ENCODE measurements at places on chromosomes 4 and X.

- no peak for DNase-seq
Measured at GRCh38 chr4:9921326-9921725, 100.0 kb downstream of the SLC2A9 start.

DNA sequence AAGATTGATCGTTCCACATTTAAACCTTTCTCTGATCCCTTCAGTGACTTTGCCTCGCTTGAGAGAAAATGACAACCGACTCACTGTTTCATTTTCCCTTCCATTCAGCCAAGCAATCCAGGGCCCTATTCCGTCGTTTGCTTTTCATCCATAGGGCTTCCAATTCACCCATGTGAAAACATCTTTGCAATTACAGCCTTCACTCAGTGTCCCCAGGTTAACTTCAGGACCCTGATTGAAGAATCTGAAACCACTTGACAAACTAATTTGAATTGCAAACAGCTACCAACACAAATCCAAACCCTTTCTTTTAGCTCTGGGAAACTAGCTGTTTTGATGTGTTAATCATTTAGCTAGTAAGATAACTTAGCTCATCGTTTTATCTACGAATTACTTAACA is 120.2 kb upstream of the FAM9C start:
- no peak for DNase-seq

DNA sequence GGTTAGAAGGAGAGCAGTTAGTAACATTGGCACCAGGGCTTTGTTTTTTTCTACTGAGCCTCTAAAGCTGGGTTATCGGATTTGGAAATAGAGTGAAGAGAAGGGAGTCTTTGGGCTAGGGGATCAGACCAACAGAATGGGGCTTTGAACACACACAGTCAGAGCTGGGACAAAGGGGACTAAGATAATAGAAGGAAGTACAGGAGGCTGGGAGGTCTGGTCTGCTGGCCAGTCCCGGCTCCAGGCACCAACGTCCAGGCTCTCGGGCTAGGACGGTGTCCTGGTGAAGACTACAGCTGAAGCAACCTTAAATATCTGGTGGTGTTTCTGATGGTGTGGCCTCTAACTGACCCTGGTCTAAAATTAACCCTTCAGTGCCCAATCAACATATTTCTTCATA is 57.5 kb downstream of the HHIP start:
- DNase-seq = peak; percentile 18

DNA sequence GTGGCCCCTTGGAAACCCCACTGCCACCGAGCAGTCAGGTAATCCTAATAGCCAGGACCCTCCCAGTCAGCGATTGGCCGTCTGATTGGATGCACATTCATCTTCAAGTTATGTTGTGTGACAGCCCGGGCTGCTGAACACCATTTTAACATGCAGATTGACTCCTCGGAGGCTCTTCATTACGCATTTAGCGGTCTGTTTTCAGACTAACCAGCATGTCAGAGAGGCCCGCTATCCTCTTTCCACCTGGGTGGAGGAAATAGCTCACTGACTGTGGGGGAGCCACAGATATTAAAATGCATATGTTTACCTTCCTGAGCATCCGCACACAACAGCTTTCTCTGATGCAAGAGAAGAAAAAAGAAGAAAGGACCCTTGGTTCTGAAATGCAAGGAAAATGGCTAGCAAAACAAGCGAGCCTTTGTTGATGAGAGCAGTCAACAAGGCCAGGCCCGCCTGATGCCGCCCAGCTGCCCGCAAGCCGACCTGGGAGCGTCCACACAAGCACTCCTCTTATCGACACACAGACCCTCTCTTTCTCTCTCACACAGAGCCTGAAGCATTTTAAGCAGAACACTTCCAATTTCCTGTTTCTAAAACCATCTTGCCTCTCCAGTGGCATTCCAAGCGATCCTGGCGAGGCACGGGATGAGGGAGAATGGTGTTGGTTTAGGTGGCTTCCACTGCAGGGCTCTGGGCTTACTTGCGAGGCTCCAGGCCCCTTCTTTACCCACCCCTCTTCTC is 118.3 kb downstream of the MGST2 start:
- DNase-seq = peak; percentile 69

GRCh38 chr4:76526585-76526990 is 91.6 kb downstream of the SHROOM3 start:
- peak; percentile 54 for DNase-seq

GRCh38 chr4:31592293-31592692 is 872.1 kb downstream of the PCDH7 start:
- no peak for DNase-seq

DNA sequence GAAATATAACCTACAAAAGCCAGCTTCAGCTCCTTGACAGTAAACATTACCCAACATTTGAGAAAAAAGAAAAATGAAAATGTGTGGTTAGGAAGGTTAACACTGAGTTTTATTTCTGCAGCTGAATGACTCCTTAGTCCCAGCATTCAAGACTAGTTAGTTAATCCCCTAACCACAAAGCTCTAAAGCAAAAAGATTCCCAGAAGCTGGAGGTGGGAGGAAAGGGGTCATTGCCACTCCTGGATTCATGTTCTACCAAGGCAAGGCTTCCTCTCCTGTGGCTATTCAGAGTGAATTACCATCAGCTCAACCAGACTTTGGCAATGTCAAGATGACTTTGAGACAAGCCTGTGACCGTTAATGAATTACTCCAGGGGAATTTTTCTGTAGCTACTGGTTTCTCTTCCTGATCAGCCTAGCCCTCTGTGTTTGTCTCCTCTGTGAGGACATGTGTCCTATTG is 63.6 kb downstream of the HADH start:
- no peak for DNase-seq

DNA sequence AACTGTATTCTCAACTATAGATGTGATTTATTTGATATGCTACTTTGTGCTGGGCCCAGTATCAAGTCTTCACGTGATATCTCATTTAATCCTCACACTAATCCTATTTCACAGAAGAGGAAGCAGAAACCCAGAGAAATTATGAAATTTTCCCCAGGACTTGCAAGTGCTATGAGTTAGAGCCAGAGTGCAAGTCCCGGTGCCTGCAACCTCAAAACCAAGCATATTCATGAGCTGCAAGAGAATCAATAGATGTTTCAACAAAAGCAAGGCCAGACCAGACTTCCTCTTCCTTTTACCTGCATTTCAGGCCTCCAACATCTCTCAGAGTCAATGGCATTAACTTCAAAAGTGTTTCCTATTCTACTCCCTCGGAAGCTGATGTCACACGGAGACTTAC is 92.2 kb upstream of the GATB start:
- no peak for DNase-seq

DNA sequence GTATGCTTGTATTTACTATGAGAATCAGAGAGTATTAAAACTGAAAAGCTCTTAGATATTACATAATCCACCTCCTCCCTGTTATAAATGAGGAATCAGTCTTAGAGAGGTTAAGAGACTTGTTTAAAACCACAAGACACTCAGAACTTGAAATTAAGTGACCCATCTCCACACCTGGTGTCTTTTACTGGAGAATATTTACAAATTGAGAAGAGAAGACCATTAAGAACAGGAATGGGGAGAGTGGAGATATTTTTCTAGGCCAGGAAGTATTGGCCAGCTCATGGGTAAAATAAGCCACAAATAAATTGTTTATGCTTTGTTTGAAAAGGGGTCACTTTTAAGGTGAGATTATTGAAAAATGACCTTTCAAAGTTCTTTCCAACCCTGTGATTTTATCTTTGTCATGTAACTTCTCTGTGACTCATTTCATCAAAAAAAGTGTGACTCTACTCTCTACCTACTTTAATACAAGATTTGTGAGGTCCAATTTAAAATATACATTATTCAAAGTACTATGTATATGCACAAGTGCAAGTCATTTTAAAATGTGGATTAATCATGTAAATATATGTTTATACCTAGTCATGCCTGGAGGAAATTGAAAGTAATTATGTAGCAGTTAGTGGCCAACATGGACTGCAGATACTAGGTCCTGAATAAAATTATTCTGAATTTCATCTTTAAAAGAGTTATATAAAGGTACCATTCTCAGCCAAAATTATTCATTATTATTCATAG is 15.9 kb upstream of the COX7B2 start:
- DNase-seq = no peak

DNA sequence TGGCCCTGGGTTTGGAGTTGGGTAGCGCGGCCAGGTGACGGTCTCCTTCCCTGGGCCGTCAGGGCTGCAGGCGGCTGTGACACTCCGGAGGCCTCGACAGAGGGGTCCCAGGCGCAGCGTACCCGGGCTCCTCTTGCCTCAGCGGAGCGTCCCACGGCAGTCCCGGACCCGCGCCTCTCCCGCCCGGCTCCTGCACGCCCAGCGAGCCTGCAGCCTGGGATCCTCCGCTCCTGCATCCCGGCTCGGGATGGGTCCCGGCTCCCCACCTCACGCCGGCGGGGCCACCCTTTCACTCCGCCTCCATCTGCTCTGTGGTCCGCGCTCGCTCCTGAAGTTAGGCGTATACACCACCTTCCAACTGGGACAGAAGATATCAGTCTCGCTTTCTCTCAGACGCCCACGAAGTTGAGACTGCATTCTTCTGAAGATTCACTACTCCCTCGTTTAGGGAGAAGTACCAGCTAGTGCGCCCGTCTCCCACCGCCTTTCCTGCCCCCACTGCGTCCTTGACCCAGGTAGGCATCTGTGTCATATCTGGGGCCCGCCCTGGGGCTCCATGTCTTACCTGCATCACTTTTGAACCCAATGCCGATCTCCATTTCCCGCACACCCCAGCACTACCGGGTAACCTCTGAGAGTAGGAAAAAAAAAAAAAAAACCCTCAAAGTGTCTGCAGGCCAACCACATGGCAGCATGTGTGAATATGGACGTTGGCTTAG is 32.3 kb upstream of the KDR start:
- peak; percentile 75 for DNase-seq

GRCh38 chrX:102833136-102833535 is 103.9 kb upstream of the RAB40AL start:
- DNase-seq = no peak

DNA sequence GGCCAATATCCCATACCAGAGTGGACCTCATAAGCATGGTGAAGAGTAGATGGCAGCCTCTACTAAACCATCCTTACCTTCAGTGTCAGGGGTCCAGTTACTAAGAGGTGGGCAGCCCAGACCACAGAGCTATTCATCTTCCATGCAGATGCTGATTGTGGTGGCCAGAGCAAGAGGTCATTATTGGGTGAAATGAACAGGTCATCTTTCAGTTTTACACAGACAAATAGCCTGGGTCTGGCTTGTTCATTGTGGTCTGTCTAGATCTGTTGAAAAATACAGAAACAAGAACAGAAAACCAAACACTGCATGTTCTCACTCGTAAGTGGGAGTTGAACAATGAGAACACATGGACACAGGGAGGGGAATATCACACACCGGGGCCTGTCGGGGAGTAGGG is 71.3 kb downstream of the PAK3 start:
- DNase-seq = no peak

- DNase-seq = peak; percentile 64
Measured at GRCh38 chr4:8917868-8918783, 46.5 kb upstream of the HMX1 start.

GRCh38 chr4:56129431-56129861 is 180.7 kb downstream of the CEP135 start:
- DNase-seq = peak; percentile 64

DNA sequence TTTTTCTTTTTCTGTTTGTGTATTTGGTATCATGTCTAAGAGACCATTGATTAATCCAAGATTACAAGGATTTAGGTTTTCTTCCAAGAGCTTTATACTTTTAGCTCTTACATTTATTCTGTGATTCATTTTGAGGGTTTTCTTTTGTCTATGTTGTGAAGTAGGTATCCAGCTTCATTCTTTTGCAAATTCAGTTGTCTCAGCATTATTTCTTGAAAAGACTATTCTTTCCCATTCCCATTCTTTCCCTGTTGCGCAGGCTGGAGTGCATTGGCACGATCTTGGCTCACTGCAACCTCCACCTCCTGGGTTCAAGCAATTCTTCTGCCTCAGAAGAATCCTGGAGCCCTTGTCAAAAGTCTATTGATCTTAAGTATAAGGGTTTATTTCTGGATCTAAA is 164.9 kb downstream of the NAA11 start:
- DNase-seq = no peak

GRCh38 chr4:10607206-10607605 is 77.4 kb downstream of the CLNK start:
- no peak for DNase-seq

DNA sequence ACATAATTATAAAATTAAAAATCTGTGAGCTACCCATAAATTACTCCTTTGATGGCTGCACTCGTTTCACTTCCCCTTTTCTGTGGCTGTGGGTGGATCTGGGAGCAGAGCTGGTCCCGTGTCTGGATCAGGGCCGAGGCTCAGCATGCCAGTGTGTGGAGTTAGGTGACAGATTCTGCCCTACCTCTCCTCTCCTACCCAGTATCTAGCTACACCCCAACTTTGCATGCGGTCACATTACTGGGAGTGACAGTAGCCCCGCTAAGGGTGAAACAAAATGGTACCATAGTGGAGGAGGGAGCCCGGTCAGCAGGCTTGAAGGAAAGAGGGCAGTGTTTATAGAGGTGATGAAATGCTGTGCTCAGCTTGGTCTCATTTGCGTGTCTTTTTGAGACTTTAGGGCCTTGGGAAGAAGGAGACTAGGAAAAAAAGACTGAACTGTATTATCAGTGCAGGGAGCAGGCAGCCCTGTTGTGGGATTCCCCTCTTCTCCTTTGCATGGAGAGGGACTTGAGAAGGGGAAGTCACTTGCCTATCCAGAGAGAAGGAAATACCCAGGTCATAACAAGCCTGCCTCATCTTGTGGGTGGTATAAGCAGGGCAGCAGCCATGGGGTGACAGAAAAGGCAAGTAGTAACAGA is 48.4 kb downstream of the ARHGAP10 start:
- DNase-seq = no peak

- no peak for DNase-seq
Measured at GRCh38 chr4:173508386-173509035, 21.5 kb downstream of the HAND2 start.

- DNase-seq = peak; percentile 42
Measured at GRCh38 chr4:3375688-3376087, 66.1 kb upstream of the HGFAC start.

Measured in upper lobe of left lung (tissue), 6 donors.